ENCODE measurements at places on chromosomes 16 and 17. TPM values are rescaled to one million over a fixed set of nuclear protein-coding genes. Genes with fewer than 3 reads are reported as not detected.

The SHISA9 gene
- total RNA-seq: not detected

The CACNA1G gene
- total RNA-seq: not detected

The CRYBA1 gene
- total RNA-seq: not detected

The HYDIN gene
- total RNA-seq: not detected

The ITGAD gene
- not detected for total RNA-seq

The NHLRC4 gene
- 0.55 TPM for total RNA-seq

The CD300A gene
- total RNA-seq: 1.8 TPM

The FAM20A gene
- total RNA-seq: not detected

The NHERF1 gene
- total RNA-seq: 72.4 TPM

Data from CD4-positive, alpha-beta T cell (primary cell).